Iris pigment epithelial cell (primary cell): ENCODE measurements at places on chromosomes 16 and 17.

DNA sequence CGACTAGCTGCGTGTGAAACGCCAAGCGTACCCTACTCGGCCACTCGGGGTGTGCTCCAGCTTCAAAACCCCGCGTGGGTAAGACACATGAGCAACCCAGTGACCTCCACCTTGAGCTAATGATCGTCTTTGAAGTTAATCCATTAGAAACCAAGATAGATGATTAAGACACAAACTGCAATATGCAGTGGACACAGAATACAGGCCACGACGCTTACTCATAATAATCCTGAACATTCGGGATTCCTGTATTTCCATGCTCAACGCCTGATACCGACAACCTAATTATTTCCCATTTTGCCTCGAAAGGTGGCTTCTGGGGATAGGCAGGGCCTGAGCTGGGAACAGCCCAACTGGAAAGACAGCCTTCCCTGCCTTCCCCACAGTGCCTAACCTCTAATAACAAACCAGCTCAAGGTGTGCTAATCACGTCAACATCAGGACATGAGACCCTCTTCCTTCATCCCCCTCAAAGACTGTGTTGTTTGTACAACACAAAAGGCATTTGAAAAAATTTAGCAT, 504 bp upstream of the COPRS start:
- DNase-seq, result no peak

DNA sequence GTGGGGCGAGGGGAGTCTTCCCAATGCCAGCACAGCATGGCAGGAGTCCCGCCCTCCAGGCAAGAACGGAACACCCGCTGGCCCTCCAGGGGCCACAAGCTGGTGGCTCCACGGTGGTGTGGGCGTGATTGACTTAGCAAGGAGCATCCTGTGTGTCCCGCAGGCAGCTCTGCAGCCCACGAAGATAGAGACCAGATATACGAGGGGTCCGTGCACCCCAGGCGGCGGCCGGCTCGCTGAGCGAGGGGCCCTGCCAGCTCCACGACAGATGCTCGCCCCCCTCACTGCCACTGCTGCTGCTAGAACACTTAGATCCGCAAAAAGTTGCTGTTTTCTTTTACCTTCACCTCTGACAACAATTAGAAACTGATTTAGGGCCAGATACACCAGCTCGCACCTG, 10.0 kb upstream of the CACNA1H start:
- no peak for DNase-seq

GRCh38 chr17:14104734-14105133, 35.4 kb downstream of the COX10 start:
- DNase-seq, result no peak

DNA sequence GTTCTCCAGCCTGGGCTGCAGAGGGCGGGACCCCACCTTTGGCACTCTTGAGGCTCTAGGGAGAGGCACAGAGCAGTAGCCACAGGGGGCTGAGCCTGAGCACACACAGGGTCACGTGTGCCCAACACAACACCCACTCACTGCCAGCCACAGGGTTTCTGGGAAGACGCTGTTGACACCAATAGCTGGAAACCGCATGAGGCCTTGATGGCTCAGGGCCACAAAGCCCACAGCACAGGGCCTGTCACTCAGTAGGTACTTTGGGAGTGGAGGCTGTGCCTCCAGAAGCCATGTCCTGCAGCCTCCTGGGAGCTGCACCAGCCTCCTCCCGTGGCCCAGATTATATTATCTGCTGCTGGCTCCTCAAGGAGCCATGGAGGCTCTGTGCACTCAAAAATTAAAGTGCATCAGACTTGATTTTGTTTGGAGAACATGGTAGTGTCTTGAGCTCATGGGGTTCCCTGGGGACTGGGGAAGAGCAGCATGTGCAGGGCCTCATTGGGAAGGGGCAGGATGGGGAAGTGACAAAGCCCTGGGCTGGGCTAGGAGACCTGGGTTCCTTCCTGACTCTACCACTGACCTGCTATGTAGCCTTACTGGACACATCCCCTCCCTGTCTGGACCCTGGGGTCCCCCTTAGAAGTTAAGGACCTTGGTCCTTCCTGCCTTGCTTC, 12.5 kb upstream of the SREBF1 start:
- DNase-seq, result peak; percentile 29

- DNase-seq, result no peak
These were observed 2146.5 kb downstream of the TP53TG3F start for GRCh38 chr16:35605921-35606320.

- no peak for DNase-seq
These were observed at the start of gene PGP for GRCh38 chr16:2214719-2214968. PGP (minus strand) TSS chr16:2214840; CDS start chr16:2214777, 63 bp downstream.

GRCh38 chr17:73546770-73547536, 97.3 kb downstream of the SDK2 start:
- DNase-seq, result peak; percentile 16

DNA sequence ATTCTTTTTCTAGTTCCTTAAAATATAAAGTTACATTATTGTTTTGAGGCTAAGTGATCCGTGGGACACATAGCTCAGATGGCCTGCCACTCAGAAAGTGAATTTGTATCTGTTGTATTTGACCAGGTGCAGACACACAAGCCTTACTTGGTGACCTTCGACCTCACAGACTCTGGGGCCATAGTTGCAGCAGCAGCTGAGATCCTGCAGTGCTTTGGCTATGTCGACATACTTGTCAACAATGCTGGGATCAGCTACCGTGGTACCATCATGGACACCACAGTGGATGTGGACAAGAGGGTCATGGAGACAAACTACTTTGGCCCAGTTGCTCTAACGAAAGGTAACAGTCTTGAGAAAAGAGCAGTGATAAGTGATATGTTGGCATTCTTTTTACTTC, 30.5 kb downstream of the TMEM11 start:
- DNase-seq, result no peak

DNA sequence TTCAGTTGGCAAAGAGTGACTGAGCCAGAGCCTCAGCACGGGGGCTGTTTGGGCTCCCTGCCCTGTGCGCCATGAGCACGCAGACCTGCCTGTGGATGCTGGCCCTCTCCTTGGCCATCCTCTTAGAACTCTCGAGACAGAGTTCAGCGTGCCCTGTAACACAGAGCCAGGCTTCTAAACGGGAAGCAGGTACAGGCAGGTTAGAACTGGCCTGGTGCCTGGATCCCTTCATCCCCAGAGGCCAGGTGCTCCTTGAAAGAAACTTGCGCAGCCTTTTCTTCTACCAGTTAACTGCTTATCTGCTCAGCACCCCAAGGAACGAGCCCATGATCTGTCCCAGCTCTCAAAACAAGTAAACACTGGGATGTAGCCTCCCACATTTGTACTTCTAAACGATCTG, 6.9 kb downstream of the CCNF start:
- DNase-seq, result no peak

DNA sequence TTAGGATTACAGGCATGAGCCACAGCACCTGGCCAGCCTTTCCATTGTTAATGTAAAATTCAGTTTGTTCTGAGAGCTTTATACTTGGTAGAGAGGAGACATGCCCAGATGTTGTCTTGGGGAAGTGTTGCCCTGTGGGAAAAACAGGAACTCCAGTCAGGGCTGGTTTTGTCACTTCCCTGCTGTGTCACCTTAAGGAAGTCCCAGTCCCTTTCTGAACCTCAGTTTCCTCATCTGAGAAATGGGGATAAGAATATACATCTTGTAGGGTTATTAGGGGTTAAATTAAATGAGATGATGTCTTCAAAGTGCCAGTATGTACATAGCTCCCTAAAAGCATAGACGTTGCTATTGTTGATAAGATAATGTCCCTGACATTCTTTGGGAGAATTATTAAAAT, 25.3 kb downstream of the CLEC16A start:
- DNase-seq, result no peak

DNA sequence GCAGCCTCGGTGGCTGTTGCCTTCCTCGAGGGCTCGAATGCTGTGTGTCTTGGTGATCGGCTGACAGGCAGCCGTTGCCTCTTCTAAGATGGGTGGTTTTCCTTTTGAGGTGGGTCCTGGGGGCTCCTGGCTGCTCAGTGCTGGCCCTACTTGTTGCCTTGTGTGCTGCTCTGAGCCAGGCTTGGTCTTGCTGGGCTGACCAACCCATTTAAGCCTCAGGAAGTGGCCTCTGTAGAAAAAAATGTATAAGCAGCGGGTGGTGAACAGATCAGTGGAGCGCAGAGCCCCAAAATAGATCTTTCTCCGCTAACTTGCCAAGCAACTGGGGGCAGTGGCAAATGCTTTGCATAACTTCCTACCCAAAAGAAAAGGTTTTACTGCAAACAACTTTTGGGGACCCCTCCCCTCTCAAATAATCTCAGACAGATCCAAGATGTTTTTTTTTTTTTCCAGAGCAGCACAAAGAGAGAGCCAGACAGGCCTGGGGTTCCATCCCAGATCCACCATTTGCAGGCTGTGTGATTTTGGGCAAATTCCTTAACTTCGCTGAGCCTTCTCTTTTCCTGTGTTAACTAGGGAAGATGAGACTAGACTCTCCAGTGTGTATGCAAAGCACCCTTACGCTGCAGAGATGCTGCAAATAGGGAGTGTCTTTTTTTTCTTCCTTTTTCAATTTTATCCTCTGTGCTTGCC, 42.5 kb downstream of the PLCG2 start:
- DNase-seq, result peak; percentile 19

DNA sequence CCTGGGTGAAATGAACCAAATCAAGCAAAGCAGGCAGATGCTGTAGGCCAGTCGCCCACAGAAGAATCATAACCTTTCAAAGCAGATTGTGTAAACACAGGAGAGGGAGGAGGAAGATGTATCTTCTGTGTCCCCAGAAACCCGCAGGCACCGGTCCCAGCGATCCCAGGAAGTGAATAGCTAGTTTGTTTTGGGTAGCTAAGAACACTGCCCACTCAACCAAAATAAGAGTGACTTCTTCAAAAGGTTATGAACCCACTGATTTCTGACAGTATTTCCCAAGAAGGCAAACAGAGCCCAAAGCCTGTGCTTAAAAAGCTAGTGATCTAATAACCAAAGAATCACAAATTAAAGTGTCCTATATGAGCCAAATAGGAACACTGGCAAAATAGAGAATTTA, 67.8 kb downstream of the GRIN2A start:
- no peak for DNase-seq

DNA sequence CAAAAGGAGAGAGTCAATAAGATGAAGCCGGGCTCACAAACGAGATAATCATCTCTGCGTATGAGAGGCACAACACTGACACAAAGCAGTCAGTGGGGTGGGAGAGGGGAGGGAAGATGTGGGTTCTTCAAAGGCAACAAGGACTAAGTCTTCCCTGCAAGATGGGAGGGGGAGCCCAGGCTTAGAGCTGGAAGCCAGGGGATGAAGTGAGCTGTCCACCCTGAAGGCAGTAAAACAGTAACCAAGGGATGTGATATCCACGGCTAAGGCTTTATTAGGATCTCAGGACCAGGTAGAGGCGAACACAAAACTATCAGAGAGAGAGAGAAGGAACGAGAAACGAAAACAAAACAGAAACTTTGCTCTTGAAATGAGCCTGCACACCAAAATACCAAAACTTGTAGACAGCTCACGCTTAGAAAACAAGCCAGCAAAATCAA, 115.9 kb downstream of the DYNLRB2 start:
- DNase-seq, result no peak

- DNase-seq, result no peak
These were observed 12.7 kb upstream of the RASD1 start for GRCh38 chr17:17508646-17509591.

DNA sequence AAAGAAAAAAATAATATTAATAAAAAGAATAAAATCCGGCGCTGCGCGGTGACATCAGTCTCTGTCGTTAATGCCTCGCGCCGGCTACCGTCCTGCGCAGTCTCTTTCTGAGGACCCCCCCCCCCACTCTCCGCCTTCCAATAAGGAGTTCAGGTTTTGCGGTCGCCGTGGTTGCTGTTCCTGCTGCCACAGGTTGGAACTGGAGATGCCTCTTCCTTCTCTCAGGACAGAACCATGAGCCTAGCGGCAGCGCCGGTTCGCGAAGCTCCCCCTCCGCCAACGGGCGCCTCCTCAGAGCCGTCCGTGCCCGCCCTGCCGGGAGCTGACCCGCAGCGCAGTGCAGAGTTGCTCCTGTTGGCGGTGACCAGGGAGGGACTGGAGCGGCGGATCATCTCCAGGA, 2093.4 kb downstream of the TP53TG3F start:
- no peak for DNase-seq

- DNase-seq, result no peak
These were observed 154.2 kb downstream of the MYO1D start for GRCh38 chr17:32722733-32723132.

DNA sequence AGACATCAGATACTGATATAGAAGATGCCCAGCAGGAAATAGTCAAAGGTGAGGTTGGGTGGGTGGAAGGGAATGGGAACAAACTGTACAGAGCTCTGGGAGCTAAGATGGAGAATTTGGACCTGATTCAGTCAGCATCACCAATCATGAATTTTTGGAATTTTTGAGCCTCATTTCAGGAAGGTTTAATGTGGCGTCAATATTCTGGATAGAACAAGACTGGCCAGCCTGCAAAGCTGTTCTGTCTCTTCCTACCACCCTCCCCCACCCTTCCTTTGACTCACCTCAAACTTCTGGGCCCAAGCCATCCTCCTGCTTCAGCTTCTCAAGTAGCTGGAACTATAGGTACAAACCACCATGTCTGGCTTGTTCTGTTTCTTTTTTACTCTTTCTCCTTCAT, 32.6 kb downstream of the CTCF start:
- DNase-seq, result peak; percentile 79

GRCh38 chr17:8836821-8837562, 30.5 kb downstream of the PIK3R6 start:
- no peak for DNase-seq

- no peak for DNase-seq
These were observed 423.9 kb downstream of the WWOX start for GRCh38 chr16:78523212-78523985.
